ENCODE measurements at places on chromosomes 7 and 10. TPM values are rescaled to one million over a fixed set of nuclear protein-coding genes. Genes with fewer than 3 reads are reported as not detected.

DNA sequence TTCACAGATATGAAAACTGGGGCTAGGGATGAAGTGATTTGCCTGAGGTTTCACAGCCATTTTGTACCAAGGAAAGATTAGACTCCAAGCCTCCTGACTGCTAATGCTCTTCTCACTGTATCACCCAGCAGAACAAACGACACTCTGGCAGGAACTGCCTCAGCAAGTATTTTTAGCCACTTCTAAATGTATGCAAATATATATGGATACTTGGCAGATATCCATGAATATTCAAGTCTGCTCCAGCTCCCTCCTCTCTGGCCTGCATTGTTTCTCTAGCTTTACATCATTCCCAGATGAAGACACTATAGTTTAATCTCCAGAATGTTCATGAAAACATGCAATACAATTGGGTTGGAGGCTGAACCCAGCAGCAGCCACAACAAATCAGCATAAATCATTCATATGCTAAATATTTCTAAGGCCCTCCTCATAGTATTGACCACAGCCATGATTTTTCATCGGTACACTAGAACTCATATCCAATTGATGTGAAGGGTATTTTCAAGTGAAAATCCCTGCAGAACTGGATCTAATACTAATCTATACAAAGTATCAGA is 65.5 kb downstream of the HPSE2 start:
- DNase-seq: no peak

GRCh38 chr7:16007911-16008310 is 321.4 kb upstream of the MEOX2 start:
- no peak for DNase-seq

- no peak for DNase-seq
Measured at GRCh38 chr7:100957832-100958421, 8.6 kb downstream of the MUC3A start.

The ARMC3 gene
- not detected for total RNA-seq
